Hippocampal formation (tissue), 2 donors: ENCODE measurements at places on chromosomes 6 and 20.

DNA sequence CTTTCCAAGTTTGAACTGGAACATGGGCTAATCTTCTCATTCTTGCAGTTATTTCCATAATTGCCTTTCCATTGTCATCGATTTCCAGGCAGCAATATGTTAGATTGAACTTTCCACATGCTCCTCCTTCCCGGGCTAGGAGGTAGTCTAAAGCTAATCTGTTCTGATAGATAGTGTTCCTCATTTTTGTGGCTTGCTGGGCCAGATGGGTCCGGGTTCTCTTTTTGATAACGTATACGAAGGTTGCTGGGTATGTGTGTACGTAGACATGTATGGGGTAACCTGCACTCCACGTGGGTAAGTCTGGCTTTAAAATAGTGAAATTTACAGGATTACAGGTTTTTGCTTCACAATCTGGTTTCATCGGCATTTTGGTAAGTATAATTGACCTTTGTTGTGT, 14.0 kb upstream of the GMPR start:
- DNase-seq = no peak

GRCh38 chr6:38509713-38510112, 130.0 kb downstream of the BTBD9 start:
- no peak for DNase-seq

DNA sequence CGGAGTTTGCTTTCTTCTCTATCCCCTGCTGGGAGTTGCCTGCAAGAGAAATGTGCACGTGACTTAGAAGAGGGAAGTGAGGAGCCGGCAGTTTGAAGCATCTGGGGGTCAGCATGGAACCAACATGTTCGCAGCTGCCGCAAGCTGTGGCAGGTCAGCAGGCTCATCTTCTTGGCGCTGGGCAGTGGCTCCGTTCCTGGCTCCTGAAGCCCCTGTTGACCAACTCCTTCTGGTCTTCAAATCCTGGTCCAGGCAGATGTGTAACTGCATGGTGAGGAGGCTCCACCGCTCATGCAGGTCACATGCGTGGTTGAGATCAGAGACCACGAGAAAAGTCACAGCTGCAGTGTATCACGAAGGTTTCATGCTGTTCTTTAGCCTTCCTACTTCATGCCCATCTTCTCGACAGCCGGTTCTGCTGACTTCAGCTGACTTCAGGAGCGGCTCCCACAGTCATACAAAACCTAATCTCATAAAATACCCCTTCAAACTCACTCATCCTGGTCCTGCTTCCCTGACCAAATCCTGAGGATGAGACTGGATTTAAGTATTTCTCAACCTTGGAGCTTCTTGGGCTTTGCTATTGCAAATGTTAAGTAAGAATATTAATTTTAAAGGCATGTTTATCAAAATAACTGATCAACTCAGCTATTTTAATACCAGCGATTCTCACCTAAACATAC, 44.9 kb upstream of the BCAS1 start:
- DNase-seq = no peak

GRCh38 chr20:46330831-46331371, 22.6 kb upstream of the CDH22 start:
- DNase-seq = no peak

DNA sequence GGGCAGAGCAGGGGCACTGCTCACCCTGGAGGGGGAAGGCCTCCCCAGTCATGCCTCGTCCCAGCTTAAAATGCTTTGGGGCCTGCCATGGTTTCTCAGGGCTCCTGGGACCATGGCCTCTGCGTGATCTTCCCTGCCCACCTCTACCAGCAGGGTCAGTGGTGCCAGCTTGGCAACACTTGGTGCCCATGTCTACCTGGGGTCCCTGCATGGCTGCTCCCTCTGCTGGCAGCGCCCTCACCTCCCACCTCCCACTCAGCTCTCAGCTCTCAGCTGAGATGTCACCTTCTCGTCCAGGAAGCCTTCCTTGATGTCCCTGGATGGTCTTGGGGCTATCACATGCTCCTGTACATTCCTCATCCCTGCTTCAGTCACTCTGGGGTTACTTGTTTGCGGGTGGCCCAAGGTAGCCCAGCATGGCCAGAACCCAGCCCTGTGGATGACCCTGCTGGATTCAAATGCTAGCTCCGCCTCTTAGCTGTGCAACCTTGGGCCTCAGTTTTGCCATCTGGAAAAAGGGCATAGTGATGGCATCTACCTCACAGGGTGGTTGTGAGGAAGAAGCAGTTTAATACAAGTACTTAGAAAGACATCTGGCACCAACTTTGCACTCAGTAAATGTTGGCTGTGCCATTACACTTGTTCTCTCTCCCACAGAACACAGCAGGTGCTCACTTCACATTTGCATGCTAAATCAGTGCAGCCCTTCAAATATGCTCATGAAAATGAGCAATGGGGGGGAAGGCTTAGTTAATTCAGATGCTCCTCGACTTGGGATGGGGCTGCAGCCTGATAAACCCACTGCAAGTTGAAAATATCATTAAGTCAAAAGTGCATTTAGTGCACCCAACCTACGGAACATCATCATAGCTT, 53.5 kb upstream of the PTPN1 start:
- DNase-seq = no peak
